Amniotic epithelial cell (primary cell): ENCODE measurements at places on chromosomes 6 and 20.

GRCh38 chr6:3825331-3825831 is 23.8 kb upstream of the FAM50B start:
- DNase-seq, result peak; percentile 57

DNA sequence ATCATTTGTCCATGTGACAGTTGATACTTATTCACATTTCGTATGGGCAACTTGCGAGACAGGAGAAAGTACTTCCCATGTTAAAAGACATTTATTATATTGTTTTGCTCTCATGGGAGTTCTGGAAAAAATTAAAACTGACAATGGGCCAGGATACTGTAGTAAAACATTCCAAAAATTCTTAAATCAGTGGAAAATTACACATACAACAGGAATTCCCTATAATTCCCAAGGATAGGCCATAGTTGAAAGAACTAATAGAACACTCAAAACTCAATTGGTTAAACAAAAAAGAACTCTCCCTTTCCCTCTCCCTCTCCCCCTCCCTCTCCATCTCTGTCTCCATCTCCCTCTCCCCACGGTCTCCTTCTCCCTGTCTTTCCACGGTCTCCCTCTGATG is 19.4 kb upstream of the EIF2S2 start:
- DNase-seq, result no peak

DNA sequence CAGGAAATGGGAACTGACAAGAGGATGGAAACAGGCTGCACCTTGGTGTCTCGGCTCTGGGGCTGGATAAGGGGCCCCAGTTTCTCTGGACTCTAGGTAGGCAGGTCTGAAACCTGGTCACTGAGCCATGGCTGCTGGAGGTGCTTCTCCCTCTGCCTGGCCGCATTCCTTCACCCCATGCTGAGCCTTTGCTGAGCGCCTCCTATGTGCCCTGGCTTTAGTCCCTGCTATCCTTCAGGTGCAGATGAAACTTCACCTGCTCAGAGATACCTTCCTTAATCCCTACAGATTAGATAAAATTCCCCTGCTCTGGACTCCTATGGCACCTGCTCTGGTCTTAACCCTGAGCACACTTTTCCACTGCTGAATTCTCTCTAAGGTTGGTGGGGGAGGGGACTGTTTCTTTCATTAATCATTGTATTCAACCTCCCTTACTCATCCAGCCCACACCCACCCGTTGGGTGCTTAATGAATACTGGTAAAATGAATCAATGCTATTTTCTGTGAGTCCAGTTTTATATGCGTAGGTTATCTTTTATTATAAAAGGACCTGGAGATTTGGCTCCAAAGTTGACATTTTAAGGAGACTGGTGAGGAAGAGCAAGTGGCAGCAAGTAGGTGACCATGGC is 19.3 kb downstream of the MYLK4 start:
- DNase-seq, result no peak

DNA sequence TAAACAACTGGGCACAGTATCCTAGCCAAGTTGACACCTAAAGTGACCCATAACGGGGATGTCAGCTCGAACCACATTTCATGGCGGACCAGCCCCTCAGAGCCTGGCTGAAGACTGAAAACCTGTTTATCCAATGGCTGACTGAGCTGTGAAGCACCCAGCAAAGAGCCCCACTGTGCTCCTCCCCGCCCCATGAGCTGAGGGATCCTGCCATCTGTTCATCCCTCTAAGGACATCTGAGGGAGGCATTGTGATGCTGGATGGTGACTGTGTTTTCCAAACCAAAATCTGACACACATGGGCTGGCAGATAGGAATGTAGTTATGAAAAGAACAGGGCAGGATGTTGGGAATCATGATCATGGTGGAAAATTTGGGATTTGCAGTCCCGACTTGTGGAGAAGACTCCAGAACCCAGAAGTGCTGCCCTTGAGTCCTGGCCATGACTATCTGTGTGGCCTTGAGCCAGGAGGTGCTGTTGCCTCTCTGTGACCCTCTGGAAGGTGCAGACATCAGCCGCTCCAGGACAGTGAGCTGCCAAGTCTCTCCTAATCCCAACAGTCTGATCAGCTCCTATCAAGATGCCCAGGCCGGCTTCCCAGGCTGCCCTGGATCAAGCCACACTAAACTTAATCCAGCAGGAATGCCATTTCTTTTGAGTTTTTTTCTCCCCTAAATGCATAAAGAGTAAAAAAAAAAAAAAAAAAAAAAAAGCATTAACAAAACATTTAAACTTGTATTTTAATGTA is 5.7 kb downstream of the EDN3 start:
- DNase-seq, result no peak

DNA sequence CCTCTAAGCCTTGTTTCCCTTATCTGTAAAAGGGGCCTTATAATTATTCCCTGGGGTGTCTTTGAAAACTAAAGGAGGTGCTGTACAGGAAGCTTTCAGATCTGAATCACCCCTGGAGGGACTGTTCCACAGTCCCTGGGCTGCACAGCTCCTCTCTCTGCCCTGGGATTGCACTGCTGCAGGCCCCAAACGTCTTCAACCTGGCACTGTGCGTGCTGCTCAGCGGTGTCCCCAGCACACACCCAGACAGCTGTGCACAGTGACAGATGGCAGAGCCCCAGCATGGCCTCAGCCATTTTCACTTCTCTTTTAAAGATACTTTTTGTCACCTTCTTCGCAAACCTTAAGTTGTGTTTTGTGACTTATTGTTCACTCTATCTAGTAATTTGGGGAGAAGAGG is 50.7 kb upstream of the INSM1 start:
- DNase-seq, result no peak

DNA sequence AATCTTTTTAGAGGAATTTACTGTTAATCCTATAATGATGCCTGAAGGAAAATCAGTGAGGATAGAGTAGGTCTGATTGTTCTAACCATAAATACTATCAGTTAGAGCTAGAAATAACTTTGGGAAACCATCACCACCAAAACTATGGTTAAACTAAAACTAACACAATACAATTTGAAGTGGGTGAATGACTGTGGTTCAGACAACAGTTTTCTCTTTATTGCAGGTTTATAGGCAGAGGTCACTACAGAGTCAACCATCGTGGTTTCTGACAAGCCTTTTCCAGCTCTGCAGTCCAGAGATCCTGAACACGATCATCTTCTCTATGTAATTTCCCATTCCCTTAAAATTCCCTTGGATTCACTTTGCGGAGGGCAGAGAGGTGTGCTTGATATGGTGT is 134.3 kb downstream of the IBTK start:
- no peak for DNase-seq

- DNase-seq, result no peak
Measured at GRCh38 chr6:133388731-133389130, 147.6 kb downstream of the EYA4 start.

- DNase-seq, result no peak
Measured at GRCh38 chr20:6898928-6899327, 131.4 kb downstream of the BMP2 start.

DNA sequence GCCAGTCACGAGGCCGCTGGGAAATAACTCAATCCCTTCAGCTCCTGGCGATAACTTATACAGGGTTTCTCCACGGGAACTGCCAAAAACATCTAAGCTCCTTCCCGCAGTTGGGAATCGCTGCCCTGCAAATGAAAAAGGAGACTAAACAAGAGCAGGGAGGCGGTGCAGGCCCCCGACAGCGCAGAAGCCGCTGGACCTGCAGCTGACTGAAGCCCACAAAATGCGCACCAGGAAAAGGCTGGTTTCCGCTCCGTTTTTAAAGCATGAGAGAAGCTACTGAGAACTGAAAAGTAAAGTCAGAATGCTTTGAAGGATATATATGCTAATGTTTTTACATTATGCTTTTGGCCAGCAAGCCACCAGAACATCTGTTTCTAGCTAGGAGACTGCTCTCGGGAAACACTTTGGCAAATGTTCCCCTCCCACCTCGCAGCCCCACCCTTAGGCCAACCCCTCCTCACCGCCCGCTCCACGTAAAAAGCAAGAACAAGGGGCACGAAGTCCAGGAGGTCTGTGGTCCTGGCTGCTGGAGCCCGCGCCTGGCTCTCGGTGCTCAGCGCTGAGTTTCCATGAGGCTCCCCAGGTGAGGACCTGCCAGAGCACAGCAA is 90.5 kb downstream of the SOD2 start:
- peak; percentile 6 for DNase-seq
